ENCODE measurements at places on chromosomes 6 and 20.

- DNase-seq: no peak
Measured at GRCh38 chr20:51757226-51757625, 11.0 kb downstream of the ATP9A start.

DNA sequence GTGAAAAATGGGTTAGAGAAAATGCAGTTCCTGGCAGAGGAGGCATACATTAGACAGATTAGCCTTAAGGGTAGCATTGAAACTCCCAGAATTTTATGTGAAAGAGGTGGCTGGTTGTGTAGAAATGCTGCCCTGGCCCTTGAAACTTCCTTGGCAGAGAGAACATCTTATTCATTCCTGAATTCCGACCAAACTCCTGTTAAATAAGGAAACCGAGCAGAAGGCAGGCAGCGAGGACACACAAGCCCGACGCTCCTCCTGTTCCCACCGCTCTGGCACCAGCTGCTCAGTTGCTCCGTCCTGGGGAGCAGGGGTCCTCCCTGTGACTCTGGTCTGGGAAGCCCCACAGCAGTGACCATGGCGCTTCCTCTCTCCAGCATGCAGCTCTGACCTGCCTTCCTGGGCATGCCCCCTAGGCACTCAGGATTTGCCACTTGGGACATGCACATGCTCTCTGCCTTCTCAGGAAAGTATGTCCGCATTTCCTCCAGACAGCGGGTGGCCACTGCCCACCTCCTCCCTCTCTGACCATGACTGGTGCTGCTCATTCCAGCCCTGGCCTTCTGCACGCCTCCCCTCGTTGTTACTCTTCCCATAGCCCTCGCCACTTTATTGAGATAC lies 35.2 kb upstream of the CLDN20 start:
- DNase-seq: no peak

GRCh38 chr6:91317247-91317835 lies 730.5 kb upstream of the MAP3K7 start:
- no peak for DNase-seq

- no peak for DNase-seq
Measured at GRCh38 chr6:6026513-6027205, 19.9 kb upstream of the NRN1 start.

DNA sequence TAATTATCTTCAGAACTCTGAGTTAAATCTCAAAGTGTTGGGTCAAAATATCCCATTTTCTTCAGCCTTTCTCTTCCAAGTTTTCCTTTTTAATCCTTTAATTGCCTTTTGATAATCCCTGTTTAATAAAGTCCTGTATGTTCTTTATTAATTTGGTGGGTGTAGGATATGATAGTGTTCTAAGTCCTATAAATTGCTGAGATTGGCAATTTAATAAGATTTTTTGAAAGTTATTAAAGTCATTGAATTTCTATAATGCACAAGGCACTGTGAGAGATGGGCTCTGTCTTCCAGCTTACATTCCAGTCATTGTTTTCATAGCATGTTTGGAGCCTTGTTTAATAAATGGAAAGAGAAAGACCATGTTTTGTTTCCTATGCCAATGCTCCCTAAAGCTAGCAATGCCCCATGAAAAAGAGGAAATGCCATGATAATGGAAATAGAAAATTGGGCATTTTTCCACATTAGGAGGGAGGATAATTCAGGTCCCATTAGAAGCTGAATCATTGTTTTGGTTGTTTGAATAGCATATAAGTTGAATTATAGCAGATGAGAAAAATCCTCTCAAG lies 404.8 kb downstream of the CD109 start:
- DNase-seq: no peak

- no peak for DNase-seq
Measured at GRCh38 chr6:4441981-4442434, 306.6 kb upstream of the ECI2 start.

GRCh38 chr20:40519918-40520317 lies 169.1 kb downstream of the MAFB start:
- no peak for DNase-seq

DNA sequence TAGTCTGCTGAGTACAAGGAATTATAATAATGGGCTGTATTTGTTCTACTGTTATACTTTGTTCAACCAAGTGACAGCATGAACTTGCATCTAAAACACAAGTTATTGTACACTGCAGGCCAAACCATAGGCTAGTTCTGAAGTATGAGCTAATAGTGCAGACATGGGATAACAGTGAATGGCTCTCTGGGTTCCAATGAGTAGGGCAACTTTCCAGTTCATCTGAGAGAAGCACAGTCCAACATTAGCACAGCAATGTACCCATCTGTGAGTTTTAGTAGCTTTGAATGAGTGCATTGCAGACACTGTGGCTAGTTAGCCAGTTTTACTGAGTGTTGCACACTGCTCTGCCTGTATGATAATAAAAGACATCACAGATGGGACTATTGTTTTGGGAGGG lies 56.5 kb upstream of the FUT9 start:
- no peak for DNase-seq

DNA sequence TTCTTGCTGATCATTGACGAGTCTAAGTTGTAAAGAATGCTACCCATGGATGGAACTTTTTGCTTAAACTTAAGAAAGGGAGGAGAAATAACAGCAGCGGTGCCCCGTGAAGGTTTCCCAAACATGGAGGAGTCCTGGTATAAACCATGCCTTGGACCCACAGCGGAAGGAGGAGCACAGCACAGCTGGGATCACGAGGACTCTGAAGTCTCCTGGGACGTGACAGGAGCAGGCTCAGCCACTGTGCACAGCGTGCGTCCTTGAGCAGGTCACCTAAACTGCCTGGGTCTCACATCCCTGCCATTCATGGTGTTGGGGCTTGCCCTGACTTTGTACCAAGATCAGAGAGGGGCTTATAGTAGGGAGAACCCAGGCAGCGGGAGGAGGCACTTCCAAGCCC lies 56.1 kb upstream of the UNC93A start:
- no peak for DNase-seq

GRCh38 chr6:105539911-105540310 lies 137.0 kb upstream of the PREP start:
- DNase-seq: no peak

GRCh38 chr6:11251553-11252360 lies 19.3 kb upstream of the NEDD9 start:
- no peak for DNase-seq

- no peak for DNase-seq
Measured at GRCh38 chr6:92468066-92468465, 951.3 kb downstream of the EPHA7 start.

DNA sequence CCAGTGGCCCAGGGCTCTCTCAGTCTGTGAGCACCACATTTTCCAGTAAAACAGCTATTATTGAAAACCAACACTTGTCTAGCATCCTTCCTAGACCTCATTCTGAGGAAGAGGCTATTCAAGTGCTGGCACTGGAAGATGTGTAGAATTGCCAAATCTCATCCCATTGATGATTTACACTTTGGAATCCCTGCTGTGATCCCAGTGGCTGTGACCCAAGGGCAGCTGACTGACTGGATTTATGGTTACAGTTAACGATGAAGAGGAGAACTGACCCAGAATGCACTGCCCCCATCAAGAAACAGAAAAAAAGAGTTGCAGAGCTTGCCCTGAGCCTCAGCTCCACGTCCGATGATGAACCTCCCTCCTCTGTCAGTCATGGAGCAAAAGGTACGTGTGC lies 2.4 kb downstream of the CMTR1 start:
- DNase-seq: no peak
